ENCODE measurements at places on chromosomes 12 and 14.

DNA sequence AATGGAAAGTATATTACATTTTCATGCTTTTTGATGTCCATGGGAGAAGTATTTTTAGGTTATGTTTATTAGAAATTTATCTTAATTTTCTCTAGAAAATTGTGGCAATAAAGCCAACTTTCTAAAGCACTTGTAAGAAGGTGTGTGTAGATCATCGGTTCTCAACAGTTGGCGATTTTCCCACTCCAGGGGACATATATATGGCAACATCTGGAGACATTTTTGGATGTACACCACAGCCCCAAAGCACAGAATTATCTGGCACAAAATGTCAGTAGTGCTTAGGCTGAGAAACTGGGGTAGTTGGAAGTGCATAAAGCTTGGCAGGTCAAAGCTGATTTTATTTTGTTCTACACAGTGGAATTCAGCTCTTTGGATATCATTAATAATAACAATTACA, 86.9 kb downstream of the FLRT2 start:
- no peak for DNase-seq

GRCh38 chr12:13425766-13426165, 229.2 kb downstream of the EMP1 start:
- no peak for DNase-seq

- no peak for DNase-seq
Observed at GRCh38 chr12:13405961-13406703, 209.6 kb downstream of the EMP1 start.

DNA sequence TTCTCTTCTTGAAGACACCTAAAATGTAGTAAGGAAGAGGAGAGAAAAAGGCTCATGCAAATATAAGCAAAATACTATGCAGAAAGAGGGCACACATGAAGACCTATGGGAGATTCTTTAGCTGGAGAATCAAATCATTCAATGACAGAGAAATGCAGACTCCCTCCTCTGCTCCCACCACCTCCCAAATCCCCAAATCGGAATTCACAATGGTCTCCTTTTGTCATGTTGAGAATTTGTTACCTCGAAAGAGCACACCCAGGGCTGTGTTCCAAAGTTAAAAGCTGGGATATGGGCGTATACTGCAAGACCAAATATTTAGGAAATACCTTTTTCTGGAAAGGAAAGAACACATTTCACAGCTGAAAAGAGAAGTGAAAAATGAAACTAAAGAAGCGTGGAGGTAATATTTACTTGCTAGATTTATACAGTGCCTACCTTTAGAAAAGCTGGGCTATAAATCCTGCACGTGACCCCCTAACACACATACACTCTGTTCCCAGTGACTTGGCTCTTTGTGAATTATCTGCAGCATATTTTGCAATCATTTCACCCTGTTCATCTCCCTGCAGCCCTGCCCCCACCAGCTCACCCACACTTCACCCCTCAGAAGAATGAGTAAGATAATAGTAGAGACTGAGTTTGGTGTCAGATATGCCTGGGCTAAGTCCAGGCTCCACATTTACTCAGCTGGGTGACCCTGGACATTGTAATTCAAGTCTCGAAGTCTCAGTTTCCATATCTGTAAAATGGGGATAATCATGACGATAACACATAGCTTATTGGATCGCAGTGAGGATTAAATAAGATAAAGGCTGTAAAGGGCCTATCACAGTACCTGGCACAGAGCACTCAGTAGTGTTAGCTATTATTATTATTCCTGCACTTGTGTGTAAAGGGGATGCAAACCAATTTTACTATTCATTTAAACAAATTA, 2.9 kb upstream of the CACNA1C start:
- DNase-seq, result no peak
